ENCODE measurements at places on chromosomes 6 and 20.
A peak's percentile ranks its signal among the peaks of the same experiment; 100 is the strongest.

GRCh38 chr6:163416557-163417253, 2.2 kb downstream of the QKI start:
- no peak for DNase-seq

DNA sequence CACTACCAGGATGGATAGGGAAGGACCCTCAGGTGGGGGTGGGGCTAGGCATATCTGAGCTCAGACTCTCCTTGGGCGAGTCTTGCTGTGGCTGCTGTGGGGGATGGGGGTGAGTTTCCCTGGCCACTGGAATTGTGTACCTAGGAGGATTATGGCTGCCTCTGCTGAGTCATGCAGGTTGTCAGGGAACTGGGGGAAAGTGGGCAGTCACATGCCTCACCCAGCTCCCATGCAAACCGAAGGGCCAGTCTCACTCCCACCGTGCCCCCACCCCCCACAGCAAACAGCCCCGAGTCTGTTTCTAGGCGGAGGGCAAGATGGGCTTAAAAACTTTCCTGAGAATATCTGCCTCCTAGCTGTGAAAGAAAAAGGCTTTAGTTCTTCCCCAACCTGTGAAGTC, 210.3 kb upstream of the FERMT1 start:
- DNase-seq: no peak

GRCh38 chr6:163883984-163884383, 469.5 kb downstream of the QKI start:
- no peak for DNase-seq

- DNase-seq: no peak
These were observed 323.3 kb upstream of the NT5E start for GRCh38 chr6:85126485-85127167.

DNA sequence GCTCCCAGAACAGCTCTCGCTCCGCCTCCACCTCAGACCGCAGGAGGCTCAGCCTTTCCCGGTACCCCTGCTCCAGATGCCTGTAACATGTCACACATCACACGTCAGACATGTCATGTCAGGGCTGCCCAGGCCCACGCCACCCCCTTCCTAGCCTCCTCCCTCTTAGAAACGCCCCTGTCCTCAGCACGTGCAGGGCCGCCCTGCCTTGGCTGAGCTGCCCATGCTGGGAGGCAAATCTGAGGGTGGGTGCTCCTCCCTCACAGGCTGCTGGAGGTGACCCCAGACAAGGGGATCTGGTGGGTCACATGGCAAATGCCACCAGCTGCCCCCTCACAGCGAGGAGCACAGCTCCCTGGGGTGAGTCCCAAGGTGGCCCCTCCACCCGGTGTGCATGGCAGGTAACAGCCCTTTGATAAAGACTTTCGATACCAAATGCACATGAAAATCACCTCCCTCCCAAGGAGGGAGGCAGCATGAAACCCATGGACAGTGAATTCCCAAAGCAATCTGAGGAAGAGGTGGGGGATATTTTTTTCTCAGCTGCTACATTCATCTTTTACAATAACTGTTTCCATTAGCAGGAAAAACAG, 84.1 kb downstream of the GINS1 start:
- DNase-seq: no peak

DNA sequence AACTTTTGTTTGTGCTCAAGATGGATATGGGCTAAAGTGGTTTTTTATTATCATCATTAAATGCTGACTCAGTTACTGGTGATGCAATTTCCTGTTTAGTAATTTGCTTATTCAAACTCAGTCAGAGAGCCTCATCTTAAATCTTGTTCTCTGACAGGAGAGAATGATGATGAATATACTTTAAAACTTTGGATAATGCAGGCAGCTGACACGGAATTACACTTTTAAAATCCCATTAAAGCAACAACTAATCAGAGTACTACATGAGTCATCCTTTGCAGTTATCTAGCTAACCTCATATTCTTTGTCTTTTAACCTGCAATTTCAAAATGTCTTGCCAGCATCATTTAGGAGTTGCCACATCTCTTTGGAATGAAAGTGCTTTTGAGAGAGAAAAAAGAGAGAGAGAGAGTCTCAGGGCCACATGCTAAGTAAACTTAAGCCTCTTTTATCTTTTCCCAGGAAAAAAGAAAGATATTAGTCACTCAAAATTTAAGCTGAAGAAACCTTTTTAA, 9.2 kb upstream of the C6orf141 start:
- DNase-seq: no peak

DNA sequence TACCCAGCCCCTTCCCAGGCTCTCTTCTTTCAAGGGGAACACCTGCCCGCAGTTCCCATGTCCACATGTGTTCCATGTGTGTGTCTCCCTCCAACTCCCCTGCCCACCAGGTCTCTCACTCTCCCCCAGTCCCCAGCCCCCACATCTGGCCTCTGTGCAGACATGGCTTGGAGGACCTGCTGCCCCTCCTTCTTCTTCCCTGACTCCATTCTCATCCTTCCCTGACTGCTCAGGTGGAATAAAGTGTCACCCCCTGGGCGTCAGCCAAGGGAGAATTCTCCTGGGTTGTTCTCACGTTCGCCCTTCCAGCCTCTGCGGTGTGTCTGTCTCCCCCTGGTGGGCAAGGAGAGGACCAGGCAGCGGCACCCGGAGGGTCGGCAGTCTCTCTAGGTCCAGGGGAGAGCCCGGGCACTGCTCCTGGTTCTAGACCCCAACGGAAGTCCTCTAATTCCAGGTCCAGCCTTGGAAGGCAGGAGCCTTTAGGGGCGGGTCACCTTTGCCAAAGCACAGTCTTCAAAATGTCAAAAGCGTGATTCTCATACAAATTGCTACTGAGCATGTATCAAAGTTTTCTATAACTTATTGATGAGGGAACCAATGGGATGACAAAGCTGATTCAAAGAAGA, 50.5 kb downstream of the EBF4 start:
- peak; percentile 24 for DNase-seq

DNA sequence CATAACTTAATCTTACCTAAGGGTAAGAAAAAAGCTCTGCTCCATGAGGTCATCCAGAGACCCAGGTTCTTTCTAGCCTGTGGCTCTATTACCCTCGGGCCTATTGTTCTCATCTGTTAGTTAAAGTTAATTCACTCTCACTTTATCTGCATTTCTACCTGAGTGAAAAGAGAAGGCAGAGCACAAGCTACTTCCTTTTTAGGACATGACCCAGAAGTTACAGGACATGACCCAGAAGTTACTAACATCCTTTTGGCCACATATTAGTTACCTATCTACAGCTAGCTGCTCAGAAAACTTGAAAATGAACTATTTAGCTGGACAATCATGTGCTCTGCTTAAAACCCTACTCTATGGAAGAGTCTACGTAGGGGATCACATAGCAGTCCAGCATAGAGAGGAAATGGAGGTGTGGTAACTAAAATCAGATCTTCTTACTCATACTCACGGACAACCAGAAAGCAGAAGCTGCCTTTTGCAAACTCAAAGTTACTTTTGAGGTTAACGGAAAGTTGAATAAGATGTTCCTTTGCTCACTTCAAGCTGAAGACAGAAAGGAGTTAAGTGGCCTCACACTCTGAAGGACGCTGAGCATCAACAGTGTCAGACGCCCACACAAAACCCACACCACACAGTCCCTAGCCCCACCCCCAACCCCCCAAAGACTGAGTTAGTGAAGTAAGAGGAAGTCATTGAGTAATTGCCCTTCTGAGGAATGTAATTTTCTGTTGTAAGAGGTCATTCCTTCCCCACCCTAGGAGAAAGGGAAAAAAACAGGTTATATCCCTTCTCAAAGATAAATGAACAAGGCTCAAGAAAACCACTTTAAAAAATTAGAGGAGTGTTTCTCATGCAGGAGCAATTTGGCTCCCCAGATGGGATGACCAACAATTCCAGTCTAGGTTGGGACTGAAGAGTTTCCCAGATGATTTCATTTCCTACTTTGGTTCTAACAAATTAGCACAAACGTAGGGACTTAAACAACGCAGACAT, 45.9 kb upstream of the TAB2 start:
- no peak for DNase-seq

- DNase-seq: no peak
These were observed 5.3 kb downstream of the PGC start for GRCh38 chr6:41741625-41742490.

- DNase-seq: no peak
These were observed 5.3 kb upstream of the FOXC1 start for GRCh38 chr6:1604158-1605003.

GRCh38 chr6:124882579-124883393, 79.5 kb upstream of the RNF217 start:
- DNase-seq: no peak

- no peak for DNase-seq
These were observed 53.2 kb downstream of the MRAP2 start for GRCh38 chr6:84086545-84087429.

- no peak for DNase-seq
These were observed 44.1 kb downstream of the NHSL1 start for GRCh38 chr6:138454981-138455706.

DNA sequence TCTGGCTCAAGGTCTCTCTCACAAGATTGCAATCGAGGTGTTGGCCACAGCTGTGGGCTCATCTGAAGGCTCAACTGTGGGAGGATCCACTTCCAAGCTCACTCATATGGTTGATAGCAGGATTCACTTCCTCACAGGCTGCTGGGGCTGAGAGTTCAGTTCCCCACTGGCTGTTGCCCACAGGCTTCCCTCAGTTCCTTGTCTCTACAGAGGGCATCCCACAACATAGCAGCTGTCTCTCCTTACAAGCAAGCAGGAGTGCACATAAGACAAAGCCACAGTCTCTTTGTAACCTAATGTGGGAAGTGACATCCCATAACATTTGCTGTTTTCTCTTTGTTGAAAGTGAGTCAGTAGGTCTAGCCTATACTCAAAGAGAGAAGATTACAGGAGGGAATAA, 14.0 kb downstream of the SPATS1 start:
- no peak for DNase-seq

GRCh38 chr6:158021814-158022748, 40.4 kb downstream of the SYNJ2 start:
- no peak for DNase-seq

- DNase-seq: peak; percentile 53
These were observed at the start of gene DIDO1 for GRCh38 chr20:62926229-62927127. Gene DIDO1, minus strand, starts transcription at chr20:62926505.

GRCh38 chr6:24060982-24061754, 64.8 kb upstream of the NRSN1 start:
- no peak for DNase-seq

GRCh38 chr20:57818418-57819181, 108.8 kb upstream of the PMEPA1 start:
- DNase-seq: no peak

- no peak for DNase-seq
These were observed 2.9 kb downstream of the SLC2A4RG start for GRCh38 chr20:63742381-63743024.

- DNase-seq: no peak
These were observed 20.6 kb upstream of the SIRPA start for GRCh38 chr20:1874450-1875182.

DNA sequence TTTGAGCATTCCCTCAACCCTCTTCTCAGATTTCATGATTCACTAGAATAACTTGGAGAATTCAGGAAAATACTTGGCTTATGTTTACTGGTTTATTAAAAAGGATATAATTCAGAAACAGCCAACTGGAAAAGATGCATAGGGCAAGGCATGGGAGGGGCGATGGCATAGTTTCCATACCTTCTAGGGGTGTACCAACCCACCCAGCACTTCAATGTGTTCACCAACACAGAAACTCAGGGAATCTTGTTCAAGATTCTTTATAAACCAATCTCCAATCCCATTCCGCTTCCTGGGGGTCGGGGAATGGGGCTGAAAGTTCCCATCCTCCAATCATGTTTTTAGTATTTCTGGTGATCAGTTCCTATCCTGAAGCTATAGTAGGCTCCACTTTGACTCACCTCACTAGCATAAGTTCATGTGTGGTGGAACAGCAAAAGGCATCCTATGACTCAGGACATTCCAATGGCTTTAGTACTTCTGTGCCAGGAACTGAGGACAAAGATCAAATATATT, 164.4 kb downstream of the SIM1 start:
- DNase-seq: no peak

- DNase-seq: no peak
These were observed 671.4 kb downstream of the RFPL4B start for GRCh38 chr6:113018351-113019151.

- DNase-seq: no peak
These were observed 28.9 kb downstream of the TREM1 start for GRCh38 chr6:41257369-41258195.

DNA sequence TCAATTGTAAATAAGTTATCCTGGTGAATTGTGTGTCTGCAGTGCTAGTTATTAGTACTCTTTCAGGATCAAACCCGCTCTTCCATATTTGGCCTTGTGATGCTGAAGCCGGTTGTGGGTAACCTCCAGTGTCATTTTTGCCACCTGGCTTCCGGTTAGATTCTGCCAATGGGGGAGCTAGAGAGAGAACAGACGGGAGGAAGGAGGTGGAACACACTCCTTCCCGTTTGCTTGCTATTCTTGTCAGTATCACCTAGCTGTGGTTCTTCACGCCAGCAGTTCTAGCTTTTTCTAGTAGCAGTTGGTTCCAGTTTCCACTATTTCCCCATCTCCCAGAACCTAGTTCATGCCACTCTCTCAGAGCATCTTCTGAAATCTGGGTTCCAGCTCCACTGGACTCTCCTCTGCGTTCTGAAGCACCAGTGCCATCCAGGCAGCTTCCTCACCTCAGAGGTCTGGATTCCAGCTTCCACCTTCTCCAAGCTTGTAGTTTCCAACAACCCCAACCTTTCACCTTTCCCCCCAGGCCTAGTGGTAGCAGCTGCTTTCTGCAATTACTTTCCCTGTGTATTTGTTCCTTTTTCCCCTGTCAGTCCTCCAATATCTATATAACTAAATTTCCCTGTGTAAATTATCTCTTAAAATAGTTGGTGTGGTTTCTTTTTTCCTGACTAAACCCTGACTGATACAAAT, 46.9 kb upstream of the LOC128125822 start:
- DNase-seq: no peak

GRCh38 chr6:19231878-19232561, 605.1 kb upstream of the ID4 start:
- no peak for DNase-seq

- no peak for DNase-seq
These were observed 10.3 kb downstream of the CEP85L start for GRCh38 chr6:118641042-118641441.

- no peak for DNase-seq
These were observed 151.4 kb downstream of the INSM1 start for GRCh38 chr20:20519269-20519668.

DNA sequence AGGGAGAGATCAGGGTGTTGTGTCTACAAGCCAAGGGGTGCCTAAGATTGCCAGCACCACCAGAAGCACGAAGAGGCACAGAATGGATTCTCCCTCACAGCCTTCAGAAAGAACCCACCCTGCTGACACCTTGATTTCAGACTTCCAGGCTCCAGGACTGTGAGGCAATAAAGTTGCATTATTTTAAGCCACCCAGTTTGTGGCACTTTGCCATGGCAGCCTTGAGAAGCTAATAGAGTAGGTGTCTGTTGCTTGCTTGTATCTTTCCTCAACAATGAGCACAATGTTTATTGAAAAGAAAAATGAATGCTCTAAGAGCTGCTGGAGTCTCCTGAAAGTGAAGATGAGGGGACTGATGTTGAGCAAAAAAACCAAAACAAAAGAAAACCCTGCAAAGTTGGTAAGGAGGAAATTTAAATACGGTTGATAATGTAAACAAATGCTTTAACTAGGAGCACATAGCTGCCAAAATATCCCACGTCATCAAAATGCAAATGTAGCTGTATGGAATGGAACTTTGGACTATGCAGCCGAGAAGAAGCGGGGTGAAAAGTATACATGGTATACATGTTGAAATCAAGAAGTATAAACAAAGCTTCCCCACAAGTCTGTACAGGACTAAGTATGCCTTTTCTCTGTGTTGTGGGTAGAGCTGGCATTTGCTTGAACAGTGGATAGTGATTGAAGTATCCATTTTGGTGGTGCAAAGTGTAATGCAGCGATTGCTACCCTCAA, 8.0 kb downstream of the IL20RA start:
- DNase-seq: no peak

GRCh38 chr20:57382516-57382915, 8.7 kb upstream of the RBM38 start:
- DNase-seq: no peak
